ENCODE measurements at places on chromosomes 16 and 17.

DNA sequence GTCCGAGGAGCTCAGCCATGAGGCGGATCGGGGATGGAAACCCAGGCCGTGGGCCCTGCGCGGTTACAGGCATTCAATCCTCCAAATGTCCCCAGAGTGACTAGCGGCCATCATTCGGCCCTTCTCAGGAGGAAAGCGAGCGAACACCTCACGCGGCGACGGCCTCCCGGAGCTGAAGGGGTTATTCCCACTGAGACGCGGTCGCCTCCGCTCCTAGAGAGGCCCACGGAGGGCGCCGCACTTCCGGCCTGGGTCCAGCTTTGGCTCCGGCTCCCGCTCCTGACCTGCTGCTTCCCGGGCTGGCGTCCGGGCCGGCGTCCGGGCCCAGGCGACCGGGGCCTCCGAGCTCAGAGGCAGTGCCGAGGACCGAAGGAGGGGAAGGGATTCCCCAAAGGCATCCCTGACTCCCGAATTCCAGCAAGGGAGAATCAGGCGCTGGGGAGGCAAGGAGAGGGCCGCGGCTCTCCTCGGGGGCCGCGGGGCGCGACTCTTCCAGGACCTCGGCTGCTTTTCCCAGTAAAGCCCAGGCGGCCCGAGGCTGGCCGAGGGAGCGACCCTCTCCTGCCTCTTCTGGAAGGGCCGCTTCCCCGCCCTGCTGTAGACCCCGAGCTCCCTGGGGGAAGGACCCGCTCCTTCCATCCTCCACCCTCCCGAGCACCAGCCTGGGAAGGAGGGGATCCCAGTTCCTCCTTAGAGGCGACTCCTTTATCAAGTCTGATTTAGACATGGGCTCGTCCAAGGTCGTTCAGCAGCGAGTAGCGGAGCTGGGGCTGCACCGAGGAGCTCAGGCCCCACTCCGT lies 18.6 kb upstream of the ZNF629 start:
- no peaks in the 10 kb centered on the region for H3K36me3 ChIP-seq
- peak overlapping the region; percentile 85 for H3K4me3 ChIP-seq
- no peaks in the 10 kb centered on the region for H3K27me3 ChIP-seq

DNA sequence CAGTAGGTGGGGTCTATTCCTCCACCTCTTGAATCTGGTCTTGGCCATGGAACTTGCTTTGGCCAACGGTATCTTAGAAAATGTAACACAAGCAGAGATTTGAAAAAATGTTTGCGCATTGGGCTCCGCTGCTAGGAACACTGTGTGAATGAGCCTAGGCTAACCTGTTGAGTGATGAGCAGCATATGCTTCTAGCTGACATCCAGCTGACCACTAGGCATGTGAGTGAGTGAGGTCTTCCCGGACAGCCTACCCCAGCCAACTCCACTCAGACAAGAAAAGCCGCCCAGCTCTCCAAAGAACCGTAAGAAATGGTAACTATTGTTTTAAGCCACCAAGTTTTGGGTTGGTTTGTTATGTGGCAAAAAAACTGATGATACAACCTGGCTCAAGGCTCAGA lies 31.4 kb upstream of the BCO1 start:
- H3K4me3 ChIP-seq = no peak overlapping the region
- no peaks in the 10 kb centered on the region for H3K27me3 ChIP-seq
- H3K36me3 ChIP-seq = no peaks in the 10 kb centered on the region
- H3K27ac ChIP-seq = no peak overlapping the region
- H3K4me1 ChIP-seq = no peaks in the 10 kb centered on the region

- peaks cover 12% of the 10 kb centered on the region for H3K36me3 ChIP-seq
- DNase-seq = no peak
- no peaks in the 10 kb centered on the region for H3K4me1 ChIP-seq
- H3K27ac ChIP-seq = no peak overlapping the region
- no peaks in the 10 kb centered on the region for H3K27me3 ChIP-seq
Measured at GRCh38 chr17:2990396-2990795, 73.0 kb downstream of the OR1D5 start.

- H3K4me3 ChIP-seq = no peak overlapping the region
- no peaks in the 10 kb centered on the region for H3K4me1 ChIP-seq
- H3K27ac ChIP-seq = no peak overlapping the region
- no peaks in the 10 kb centered on the region for H3K27me3 ChIP-seq
- DNase-seq = no peak
Measured at GRCh38 chr17:27199948-27200347, 94.0 kb upstream of the WSB1 start.

GRCh38 chr17:37557482-37557881 lies 51.7 kb downstream of the SYNRG start:
- no peak overlapping the region for H3K27ac ChIP-seq
- DNase-seq = no peak

DNA sequence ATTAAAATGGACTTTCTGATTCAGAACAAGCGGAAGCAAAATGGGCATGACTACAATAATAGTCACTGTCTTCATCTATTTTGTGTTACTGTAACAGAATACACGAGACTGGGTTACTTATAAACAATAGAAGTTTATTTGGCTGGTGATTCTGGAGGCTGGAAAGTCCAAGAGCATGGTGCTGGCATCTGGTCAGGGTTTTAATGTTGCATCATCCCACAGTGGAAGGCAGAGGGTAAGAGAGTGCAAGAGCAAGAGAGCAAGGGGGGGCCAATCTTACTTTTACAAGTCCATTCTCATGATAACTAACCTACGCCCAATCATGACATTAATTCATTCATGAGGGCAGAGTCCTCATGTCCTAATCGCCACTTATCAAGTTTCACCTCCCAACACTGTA lies 189.2 kb downstream of the TOX3 start:
- H3K36me3 ChIP-seq = no peaks in the 10 kb centered on the region
- no peaks in the 10 kb centered on the region for H3K4me1 ChIP-seq
- H3K27ac ChIP-seq = no peak overlapping the region
- DNase-seq = no peak
- no peaks in the 10 kb centered on the region for H3K27me3 ChIP-seq

- H3K27me3 ChIP-seq = no peaks in the 10 kb centered on the region
- peaks cover 8% of the 10 kb centered on the region for H3K36me3 ChIP-seq
- H3K27ac ChIP-seq = peak overlapping the region; percentile 72
- H3K4me1 ChIP-seq = peaks cover 78% of the 10 kb centered on the region
Measured at GRCh38 chr16:84600343-84601229, 17.3 kb downstream of the COTL1 start.

DNA sequence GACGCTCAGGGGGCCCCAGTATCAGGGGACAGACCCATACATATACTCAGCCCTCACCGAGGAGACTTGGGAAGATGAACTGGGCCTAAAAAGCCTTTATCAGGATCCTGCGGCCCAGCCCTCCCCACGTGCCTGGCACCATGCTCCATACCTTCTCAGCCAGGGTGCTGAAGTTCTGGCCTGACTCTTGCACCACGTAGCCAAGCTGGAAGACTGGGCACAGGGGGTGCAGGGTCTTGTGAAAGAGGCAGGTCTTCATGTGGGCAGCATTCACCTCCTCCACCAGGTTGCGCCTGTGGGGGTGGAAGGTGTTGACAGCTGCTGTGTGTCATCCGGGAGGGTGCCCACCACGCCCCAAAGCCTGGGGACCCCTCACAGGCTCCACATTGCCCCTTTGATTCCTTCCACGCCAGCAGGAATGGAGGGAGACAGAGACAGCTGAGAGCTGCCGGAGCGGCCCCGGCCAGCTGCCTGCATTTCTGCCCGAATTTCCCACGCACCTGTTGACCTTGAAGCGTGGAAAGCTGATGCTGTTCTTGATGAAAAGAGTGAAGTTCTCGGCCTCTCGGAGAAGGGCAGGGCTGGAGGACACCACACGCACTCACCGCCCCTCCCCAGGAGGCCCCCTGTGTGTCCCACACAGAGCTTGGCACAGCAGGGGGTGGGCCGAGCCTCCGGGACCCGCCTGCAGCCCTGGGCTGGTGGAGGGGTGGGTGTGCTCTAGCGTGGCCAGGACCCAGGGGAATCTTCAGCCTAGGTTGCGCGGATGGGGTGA lies 10.4 kb upstream of the CAMKK1 start:
- DNase-seq = no peak
- no peak overlapping the region for H3K27ac ChIP-seq
- peaks cover 4% of the 10 kb centered on the region for H3K4me1 ChIP-seq
- H3K27me3 ChIP-seq = no peaks in the 10 kb centered on the region
- no peak overlapping the region for H3K4me3 ChIP-seq

- no peak overlapping the region for H3K27ac ChIP-seq
- H3K4me3 ChIP-seq = no peak overlapping the region
- peaks cover 42% of the 10 kb centered on the region for H3K36me3 ChIP-seq
- no peak for DNase-seq
Measured at GRCh38 chr16:57798953-57799599, 3.2 kb downstream of the KIFC3 start.

DNA sequence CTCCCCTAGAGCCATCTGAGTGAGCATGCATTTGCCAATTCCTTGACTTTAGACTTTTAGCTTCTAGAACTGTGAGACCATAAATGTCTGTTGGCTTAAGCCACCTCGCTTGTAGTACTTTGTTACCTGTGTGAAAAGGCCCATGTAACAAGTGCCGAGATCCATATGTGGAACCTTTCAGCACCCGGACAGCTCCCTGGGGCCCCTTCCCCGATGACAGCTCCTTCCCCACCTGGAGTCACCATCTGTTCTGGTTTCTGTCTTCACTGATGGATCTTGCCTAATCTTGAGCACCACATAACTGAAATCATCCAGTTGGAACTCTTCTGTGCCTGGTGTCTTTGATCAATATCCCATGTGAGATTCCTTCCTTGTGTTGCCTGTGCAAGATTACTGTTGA lies 78.9 kb upstream of the EEF2KMT start:
- H3K27ac ChIP-seq = no peak overlapping the region
- no peaks in the 10 kb centered on the region for H3K27me3 ChIP-seq
- peaks cover 3% of the 10 kb centered on the region for H3K4me1 ChIP-seq
- H3K4me3 ChIP-seq = no peak overlapping the region
- H3K36me3 ChIP-seq = no peaks in the 10 kb centered on the region
- no peak for DNase-seq

- no peak overlapping the region for H3K4me3 ChIP-seq
- no peaks in the 10 kb centered on the region for H3K36me3 ChIP-seq
- peak; percentile 61 for DNase-seq
- no peaks in the 10 kb centered on the region for H3K27me3 ChIP-seq
Measured at GRCh38 chr17:58447039-58447975, 30.0 kb upstream of the RNF43 start.

DNA sequence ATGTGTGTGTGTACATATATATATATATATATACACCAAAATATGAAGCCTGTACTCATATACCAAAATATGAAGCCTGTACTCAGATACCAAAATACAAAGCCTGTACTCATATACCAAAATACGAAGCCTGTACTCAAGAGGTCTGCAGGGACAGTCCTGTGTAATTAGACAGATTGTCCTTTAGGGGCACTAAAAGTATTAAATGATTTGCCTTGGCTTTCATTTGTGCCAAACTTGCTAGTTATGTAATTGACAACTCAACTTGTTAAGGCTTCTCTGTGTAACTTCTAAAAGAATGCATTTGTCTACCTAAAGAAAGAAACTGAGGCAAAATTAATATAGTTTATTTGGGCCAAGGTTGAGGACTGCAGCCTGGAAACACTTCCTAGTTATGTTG lies 30.8 kb upstream of the DHX40 start:
- DNase-seq = no peak
- no peaks in the 10 kb centered on the region for H3K4me1 ChIP-seq
- no peaks in the 10 kb centered on the region for H3K36me3 ChIP-seq
- no peak overlapping the region for H3K4me3 ChIP-seq
- H3K27me3 ChIP-seq = no peaks in the 10 kb centered on the region

DNA sequence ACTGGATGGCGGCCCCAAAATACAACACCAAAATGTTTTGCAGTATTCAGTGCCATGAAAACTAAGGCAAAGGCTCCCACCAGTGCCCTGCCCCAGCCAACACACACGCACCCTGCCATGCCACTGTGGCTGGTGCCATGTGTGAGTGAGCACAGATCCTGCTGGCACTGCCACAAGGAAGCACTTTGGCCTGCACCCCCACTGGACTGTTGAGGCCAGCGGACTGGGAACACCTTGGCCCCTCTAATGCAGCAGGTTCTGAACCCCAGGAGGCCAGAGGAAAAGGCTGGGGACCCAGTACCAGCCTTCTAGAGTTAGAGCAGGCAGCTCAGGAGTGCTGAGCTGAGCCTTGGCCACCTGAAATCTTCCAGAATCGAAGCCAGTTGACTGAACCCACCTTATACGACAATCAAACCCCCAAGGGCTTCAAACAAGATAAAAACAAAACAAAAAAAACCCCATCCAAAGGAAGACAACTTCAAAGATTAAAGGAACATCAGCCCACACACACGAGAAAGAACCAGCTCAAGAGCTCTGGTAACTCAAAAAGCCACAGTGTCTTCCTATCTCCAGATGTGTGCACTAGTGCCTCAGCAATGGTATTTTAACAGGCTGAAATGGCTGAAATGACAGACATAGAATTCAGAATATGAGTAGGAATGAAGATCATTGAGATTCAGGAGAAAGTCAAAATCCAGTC lies 21.5 kb downstream of the NLRP1 start:
- no peak overlapping the region for H3K27ac ChIP-seq
- no peaks in the 10 kb centered on the region for H3K27me3 ChIP-seq
- DNase-seq = no peak
- H3K4me3 ChIP-seq = no peak overlapping the region
- H3K36me3 ChIP-seq = no peaks in the 10 kb centered on the region
- no peaks in the 10 kb centered on the region for H3K4me1 ChIP-seq
